ENCODE measurements at places on chromosomes 2 and 18. TPM values are rescaled to one million over a fixed set of nuclear protein-coding genes. Genes with fewer than 3 reads are reported as not detected.

Gene NPPC
- total RNA-seq, result not detected

Gene UBE2E3
- 125 TPM for total RNA-seq

Gene ABCG5
- 4.0 TPM for total RNA-seq

Gene CAVIN2
- 43.4 TPM for total RNA-seq

Gene TEX44
- total RNA-seq, result not detected

DNA sequence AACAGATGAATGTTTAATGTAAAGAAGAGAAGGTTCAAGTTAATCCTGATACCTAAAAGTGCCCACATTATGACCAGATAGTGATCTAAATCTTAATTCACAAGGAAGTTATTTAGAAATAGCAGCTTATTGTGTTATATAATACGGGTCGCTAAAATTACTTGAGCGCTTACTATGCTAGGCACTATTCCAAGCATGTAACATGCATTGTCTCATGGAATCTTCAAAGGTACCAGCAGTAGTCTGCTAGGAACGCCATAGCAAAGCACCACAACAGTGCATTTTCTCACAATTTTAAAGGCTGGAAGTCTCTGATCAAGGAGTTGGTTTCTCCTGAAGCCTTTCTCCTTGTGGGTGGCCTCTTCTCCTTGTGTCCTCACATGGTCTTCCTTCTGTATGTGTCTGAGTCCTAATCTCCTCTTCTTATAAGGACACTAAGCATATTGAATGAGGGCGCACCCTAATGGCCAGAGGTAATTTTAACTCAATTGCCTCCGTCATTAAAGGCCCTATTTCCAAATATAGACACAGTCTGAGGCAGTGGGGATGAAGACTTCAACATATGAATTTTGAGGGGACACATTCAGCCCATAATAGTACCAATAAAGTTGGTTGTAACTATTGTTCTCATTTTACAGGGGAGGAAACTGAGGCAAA lies 118.4 kb downstream of the LRRC30 start:
- no peak for DNase-seq
- H3K27me3 ChIP-seq, result no peaks in the 10 kb centered on the region
- H3K36me3 ChIP-seq, result no peaks in the 10 kb centered on the region
- H3K27ac ChIP-seq, result no peak overlapping the region

GRCh38 chr2:201532686-201533304 lies 81.3 kb downstream of the STRADB start:
- H3K27me3 ChIP-seq, result no peaks in the 10 kb centered on the region
- DNase-seq, result no peak
- H3K4me1 ChIP-seq, result no peaks in the 10 kb centered on the region
- H3K27ac ChIP-seq, result no peak overlapping the region

DNA sequence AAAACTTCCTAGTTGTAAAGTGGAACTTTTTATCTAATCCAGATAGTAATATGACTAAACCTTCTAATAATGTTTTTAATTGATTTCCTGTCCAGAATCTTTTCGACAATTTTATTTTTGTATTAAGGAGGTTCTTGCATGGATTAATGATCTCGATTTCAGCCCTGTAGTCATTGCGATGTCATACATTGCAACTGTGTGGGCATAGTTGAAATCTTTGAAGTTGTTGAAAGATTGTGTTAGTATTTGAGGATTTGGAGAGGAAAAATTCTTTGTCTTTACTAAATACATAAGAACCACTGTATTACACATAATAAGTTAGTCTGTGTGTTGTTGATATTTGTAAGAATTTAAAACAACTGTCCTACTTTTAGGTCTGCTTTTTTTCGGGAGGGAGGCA lies 31.1 kb downstream of the ACSL3 start:
- H3K4me3 ChIP-seq, result no peak overlapping the region
- no peaks in the 10 kb centered on the region for H3K27me3 ChIP-seq
- DNase-seq, result no peak
- no peaks in the 10 kb centered on the region for H3K36me3 ChIP-seq
- peak overlapping the region; percentile 20 for H3K27ac ChIP-seq

GRCh38 chr2:98805412-98806171 lies 74.7 kb upstream of the MGAT4A start:
- H3K4me1 ChIP-seq, result peaks cover 6% of the 10 kb centered on the region
- no peak overlapping the region for H3K4me3 ChIP-seq
- DNase-seq, result peak; percentile 69
- H3K36me3 ChIP-seq, result no peaks in the 10 kb centered on the region

GRCh38 chr2:146954544-146954943 lies 890.3 kb upstream of the ACVR2A start:
- H3K36me3 ChIP-seq, result no peaks in the 10 kb centered on the region
- H3K4me1 ChIP-seq, result no peaks in the 10 kb centered on the region
- no peaks in the 10 kb centered on the region for H3K27me3 ChIP-seq
- H3K27ac ChIP-seq, result no peak overlapping the region
- DNase-seq, result no peak

GRCh38 chr2:173898178-173898668 lies 67.0 kb downstream of the SP3 start:
- H3K27me3 ChIP-seq, result no peaks in the 10 kb centered on the region
- H3K4me1 ChIP-seq, result no peaks in the 10 kb centered on the region
- no peak for DNase-seq
- H3K36me3 ChIP-seq, result no peaks in the 10 kb centered on the region
- H3K4me3 ChIP-seq, result no peak overlapping the region
- H3K27ac ChIP-seq, result no peak overlapping the region

DNA sequence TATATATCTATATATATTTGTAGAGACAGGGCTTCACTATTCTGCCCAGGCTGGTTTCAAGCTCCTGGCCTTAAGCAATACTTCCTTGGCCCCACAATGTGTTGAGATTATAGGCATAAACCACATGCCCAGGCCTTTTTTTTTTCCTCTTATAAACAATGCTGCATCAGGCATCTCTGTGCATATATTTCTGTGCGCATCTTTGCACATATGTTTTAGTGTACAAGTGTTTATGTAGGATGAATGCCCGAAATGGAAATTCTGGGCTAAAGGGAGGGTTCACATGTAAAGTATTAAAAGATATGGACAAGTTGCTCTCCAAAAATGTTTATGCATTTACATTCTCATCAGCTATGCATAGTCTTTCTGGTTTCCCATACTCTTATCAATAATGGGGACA lies 183.2 kb upstream of the SPRED2 start:
- no peak for DNase-seq
- peaks cover 6% of the 10 kb centered on the region for H3K4me1 ChIP-seq

DNA sequence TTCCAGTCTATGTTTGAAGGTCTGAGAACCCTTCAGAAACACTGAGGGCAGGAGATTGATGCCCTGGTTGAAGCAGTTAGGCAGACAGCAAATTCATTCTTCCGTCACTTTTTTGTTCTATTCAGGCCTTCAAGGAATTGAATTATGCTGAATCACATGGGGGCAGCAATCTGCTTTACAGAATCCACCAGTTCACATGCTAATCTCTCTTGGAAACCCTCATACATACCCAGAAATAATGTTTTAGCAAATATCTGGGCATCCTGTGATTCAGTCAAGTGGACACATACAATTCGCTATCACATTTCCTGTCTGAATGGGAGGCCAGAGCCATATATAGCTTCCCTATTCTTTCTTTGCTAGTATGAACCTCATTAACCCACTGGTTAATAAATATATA lies 301.4 kb upstream of the CNTNAP5 start:
- no peaks in the 10 kb centered on the region for H3K27me3 ChIP-seq
- DNase-seq, result no peak
- no peak overlapping the region for H3K4me3 ChIP-seq
- H3K36me3 ChIP-seq, result no peaks in the 10 kb centered on the region
- no peaks in the 10 kb centered on the region for H3K4me1 ChIP-seq

- H3K4me1 ChIP-seq, result no peaks in the 10 kb centered on the region
- no peak for DNase-seq
- H3K27ac ChIP-seq, result no peak overlapping the region
- no peak overlapping the region for H3K4me3 ChIP-seq
- no peaks in the 10 kb centered on the region for H3K36me3 ChIP-seq
Observed at GRCh38 chr2:72895154-72895553, 7.9 kb downstream of the SPR start.

GRCh38 chr18:25921677-25922421 lies 168.6 kb downstream of the SS18 start:
- no peak overlapping the region for H3K4me3 ChIP-seq
- no peaks in the 10 kb centered on the region for H3K36me3 ChIP-seq
- no peaks in the 10 kb centered on the region for H3K27me3 ChIP-seq
- no peak overlapping the region for H3K27ac ChIP-seq
- no peak for DNase-seq

DNA sequence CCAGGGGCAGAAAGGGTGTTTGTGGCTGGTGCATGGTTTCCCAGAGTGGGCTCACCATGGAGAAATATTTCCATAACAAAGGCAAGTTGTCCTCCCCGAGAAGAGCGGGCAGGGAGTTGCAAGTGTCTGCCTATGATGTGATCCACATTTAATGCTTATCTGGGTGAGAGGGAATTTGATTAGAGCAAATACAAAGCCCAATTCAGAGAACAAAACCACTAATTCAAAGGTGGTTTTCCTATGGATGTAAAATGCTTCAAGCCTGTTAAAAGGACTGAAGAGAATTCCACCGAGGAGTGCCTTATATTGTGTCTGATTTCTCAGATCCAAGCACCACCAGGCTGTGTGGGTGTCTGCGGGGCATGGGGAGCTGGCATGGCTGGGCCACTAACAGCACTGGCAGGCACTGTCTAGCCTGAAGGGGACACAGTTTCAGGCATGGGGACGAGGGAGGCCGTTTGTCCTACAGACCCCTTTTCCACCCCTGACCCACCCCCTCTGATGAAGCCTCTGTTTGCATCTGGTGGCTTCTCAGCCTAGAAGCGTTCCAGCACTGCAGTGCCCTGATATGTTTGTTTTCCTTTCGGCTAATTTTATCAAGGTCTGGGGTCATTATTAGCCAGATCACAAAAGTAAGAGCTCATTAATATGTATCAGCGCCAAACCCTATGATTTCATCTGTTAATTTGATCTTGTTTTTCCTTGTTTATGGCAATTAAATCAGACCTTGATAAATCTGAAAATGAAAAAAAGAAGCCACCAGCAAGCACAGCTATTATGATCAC lies 357.3 kb downstream of the HRH4 start:
- H3K27me3 ChIP-seq, result no peaks in the 10 kb centered on the region
- DNase-seq, result no peak
- no peak overlapping the region for H3K4me3 ChIP-seq
- no peaks in the 10 kb centered on the region for H3K36me3 ChIP-seq
- H3K4me1 ChIP-seq, result no peaks in the 10 kb centered on the region

DNA sequence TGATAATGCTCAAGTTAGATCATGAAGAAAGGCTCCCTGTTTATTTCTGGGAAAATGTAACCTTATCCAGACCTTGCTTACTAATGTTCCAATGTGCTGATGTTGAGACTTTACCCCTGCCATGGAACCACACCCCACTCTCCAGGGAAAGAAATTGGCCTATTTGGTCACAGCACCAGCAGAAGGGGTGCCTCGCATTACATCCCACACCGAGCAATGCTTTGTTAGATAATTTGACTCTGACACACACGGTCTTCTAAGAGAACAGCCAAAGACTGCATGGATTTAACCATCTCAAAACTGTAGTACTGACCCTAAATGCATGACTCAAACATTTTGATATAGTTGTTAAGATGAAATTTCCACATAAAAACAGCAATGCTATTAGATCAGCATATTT lies 152.1 kb upstream of the CCDC150 start:
- no peaks in the 10 kb centered on the region for H3K4me1 ChIP-seq
- H3K27me3 ChIP-seq, result no peaks in the 10 kb centered on the region
- DNase-seq, result no peak
- no peak overlapping the region for H3K27ac ChIP-seq

All from ascending aorta (tissue), 2 donors.